ENCODE measurements at places on chromosomes 12 and 14. TPM values are rescaled to one million over a fixed set of nuclear protein-coding genes. Genes with fewer than 3 reads are reported as not detected.

The NGB gene
- not detected for total RNA-seq

The C14orf39 gene
- 1.4 TPM for total RNA-seq

DNA sequence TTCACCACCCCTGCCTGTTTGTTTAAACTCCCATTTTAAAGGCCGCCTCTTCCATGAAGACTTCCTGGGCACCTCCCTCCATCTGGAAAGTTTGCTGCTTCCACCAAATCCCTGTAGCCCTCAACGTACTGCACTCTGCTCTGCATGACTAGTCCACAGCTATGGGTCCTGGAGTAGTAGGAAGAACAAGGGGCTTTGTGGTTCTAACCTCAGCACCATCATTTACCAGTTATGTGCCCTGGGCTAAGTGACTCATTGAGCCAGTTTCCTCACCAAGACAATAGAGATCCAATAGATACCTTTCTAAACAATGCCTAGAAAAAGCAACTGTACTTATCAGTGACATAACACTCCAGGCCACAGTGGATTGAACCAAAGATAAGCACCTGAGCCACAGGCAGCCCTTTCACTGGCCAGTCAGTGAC, 8.5 kb upstream of the LTBP2 start:
- DNase-seq = no peak

DNA sequence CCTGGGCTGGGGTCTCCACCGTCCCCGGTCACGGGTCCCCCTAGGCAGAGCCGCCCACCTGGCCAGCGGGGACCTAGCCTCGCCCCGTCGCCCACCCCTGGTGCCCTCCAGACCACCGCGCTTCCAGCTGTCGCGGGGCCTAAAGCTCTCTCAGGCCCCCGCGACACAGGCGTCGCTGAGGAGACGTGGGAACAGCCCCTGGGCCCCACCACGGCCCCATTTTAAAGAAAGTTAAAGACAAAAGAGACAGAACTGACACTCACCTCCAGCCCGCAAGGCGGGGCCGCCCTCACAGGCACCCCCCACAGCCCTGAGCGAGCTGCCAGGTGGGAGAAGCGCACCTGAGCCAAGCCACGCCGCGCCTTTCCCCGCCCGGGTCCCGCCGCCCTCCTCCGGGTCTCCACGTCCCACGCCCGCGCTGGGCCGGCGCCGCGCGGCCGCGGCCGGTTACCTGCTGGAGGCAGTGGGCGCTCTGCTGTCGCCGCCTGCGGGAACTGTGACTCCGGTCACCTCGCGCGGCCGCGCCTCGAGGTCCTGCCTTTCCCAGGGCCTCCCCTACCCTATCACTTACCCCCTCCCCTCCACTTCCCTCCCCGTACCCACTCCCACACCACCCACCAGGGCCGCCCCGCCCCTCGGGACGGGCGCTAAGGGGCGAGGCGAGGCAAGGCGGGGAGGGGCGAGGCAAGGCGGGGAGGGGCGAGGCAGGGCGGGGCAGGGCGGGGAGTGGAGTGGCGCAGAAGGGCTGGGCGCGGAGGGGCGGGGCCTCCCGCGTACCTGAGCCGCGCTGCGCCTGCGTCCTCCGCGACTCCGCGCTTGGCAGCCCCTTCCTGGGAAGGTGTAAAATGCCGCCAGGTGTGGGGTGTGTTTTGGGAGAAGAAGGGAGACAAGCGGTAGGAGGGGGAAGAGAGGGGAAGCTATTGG, 31.2 kb downstream of the TC2N start:
- H3K27ac ChIP-seq = no peak overlapping the region
- no peak for DNase-seq
- peak overlapping the region; percentile 63 for H3K4me3 ChIP-seq
- H3K27me3 ChIP-seq = peaks cover 83% of the 10 kb centered on the region
- peaks cover 6% of the 10 kb centered on the region for H3K4me1 ChIP-seq

DNA sequence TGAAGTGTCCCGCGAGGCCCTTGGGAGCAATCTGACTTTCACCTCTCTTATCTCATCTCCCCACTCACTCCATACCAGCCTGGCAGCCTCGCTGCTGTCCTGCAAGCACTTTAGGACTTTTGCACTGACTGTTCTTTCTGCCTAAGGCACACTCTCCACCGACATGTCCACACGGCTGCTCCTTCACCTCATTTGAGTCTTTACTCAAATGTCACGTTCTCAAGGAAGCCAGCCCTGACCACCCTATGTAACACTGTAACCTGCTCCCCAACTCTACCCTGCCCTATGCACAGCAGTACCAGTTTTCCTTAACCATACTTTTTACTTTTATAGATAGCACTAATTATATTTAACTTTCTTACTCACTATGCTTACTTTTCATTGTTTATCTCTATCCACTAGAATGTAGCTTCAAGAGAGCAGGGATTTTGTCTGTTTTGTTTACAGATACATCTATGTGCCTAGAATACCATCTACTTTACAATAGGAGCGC, 32.0 kb downstream of the PRKD1 start:
- H3K36me3 ChIP-seq = no peaks in the 10 kb centered on the region
- H3K27me3 ChIP-seq = no peaks in the 10 kb centered on the region
- H3K4me3 ChIP-seq = no peak overlapping the region
- no peak for DNase-seq
- no peak overlapping the region for H3K27ac ChIP-seq
- peaks cover 6% of the 10 kb centered on the region for H3K4me1 ChIP-seq

The MAP4K5 gene
- total RNA-seq = 123 TPM

DNA sequence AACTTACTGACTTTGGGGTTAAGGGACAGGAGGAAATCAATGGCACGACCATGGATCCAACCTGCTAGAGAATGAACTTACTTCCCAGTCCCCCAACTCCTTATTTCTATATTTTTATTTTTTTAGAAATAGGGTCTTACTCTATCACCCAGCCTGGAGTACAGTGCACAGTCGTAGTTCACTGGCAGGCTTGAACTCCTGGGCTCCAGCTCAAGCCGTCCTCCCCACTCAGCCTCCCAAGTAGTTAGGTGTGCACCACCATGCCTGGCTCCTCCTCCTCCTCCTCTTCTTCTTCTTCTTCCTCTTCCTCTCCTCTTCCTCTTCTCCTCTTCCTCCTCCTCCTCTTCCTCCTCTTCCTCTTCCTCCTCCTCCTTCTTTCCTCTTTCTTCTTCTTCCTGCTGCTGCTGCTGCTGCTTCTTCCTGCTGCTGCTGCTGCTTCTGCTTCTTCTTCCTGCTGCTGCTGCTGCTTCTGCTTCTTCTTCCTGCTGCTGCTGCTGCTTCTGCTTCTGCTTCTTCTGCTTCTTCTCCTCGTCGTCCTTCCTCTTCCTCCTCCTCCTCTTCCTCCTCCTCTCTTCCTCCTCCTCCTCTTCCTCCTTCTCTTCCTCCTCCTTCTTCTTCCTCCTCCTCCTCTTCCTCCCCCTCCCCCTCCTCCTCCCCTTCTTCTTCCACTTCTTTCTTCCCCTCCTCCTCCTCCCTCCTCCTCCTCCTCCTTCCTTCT, 390.1 kb upstream of the RGS6 start:
- no peak overlapping the region for H3K4me3 ChIP-seq
- no peaks in the 10 kb centered on the region for H3K27me3 ChIP-seq
- DNase-seq = no peak

Measured in osteocyte (in vitro differentiated cells).